HS-5 (cell line): ENCODE measurements at places on chromosomes 3 and 15.

- DNase-seq = no peak
Measured at GRCh38 chr15:40467261-40467615, 3.5 kb upstream of the CHST14 start.

DNA sequence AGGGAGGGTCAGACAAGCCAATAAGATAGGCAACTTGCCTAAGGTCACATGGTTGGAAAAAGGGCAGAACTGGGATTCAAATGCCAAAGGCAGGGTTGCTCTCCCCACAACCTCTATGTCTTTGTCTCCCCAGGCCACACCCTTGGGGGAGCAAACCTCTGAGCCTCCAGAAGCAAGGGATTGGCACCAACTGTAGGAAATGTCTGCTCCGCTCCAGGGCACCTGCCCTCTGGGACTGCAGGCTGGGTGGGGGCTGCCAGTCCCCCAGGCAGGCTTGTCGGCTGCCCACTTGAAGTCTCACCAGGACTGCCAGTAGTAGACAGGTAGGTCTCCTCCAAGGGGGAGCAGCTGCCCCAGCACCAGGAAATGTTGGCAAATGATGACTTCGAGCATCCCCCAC is 2.0 kb downstream of the FAM3D start:
- no peak for DNase-seq

- DNase-seq = no peak
Measured at GRCh38 chr15:61671736-61672135, 388.5 kb downstream of the VPS13C start.

- DNase-seq = peak; percentile 62
Measured at GRCh38 chr15:45378149-45378912, at the start of gene GATM. TSS of gene GATM (minus strand) at chr15:45378544. CDS start at chr15:45378453, 91 bp downstream.

DNA sequence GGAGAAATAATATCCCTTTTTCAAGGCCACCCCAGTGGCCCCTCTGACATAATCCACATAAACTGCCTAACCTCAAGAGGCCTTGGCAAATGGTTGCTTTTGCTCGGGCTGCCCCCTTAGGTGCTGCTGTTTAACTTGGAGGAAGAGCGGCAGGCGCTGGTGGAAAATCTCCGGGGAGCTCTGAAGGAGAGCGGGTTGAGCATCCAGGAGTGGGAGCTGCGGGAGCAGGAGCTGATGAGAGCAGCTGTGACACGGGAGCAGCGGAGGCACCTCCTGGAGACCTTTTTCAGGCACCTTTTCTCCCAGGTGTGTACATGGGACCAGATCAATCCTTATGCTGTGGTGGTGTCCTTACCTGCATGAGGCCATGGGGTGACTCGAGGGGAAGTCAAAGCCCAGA is 15.0 kb downstream of the DUOX1 start:
- no peak for DNase-seq

- no peak for DNase-seq
Measured at GRCh38 chr3:65930648-65931047, 108.1 kb downstream of the MAGI1 start.

DNA sequence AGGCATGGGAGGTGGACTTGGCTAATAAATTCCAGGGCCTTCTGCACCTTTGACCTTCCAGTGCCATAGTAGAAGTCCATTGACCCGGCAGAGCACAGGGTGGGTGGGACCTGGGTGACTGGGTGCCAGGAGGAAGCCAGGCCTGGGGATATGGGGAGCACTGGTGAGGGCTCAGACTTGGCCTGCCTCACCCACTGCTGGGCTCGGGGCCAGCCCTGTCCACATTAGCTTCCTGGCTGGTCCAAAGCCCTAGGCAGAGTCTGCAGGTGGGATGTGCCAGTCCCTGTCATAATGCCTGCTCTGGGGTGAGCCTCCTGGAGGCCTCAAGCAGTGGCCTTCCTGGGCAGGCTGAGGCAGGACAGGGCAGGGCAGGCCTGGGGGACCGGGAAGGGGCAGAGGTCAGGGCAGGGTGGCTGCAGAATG is 38.1 kb upstream of the CHRNB4 start:
- no peak for DNase-seq

DNA sequence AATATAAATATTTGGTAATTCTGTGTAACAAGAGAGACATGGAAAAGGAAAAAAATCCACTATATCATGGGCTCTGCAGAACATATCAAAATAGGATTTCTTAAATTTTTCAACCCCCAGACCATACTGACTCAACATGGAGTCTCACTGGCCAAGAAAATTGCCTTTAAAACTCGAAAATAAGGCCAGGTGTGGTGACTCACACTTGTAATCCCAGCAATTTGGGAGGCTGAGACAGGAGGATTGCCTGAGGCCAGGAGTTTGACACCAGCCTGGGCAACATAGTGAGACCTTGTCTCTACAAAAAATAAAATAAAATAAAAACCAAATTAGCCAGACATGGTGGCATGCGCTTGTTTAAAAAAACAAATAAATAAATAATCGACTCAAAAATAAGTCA is 294.4 kb upstream of the TPRG1 start:
- DNase-seq = no peak
